Tongue (tissue), 3 donors: ENCODE measurements at places on chromosomes 4 and X. TPM values are rescaled to one million over a fixed set of nuclear protein-coding genes. Genes with fewer than 3 reads are reported as not detected.

Gene ALPK1
- total RNA-seq: 17.8 TPM

Gene HOPX
- 60.1 TPM for total RNA-seq

Gene CT45A2
- total RNA-seq: not detected

Gene EMCN
- total RNA-seq: 25.1 TPM

Gene F8A2
- not detected for total RNA-seq

- peak; percentile 97 for DNase-seq
Observed at GRCh38 chr4:8391972-8392371, 48.6 kb downstream of the ACOX3 start.

GRCh38 chrX:55201930-55202579, 18.1 kb upstream of the PAGE5 start:
- no peak for DNase-seq

- DNase-seq: peak; percentile 36
Observed at GRCh38 chrX:22135171-22135711, 103.1 kb downstream of the PHEX start.
